Activated T-cell treated with anti-CD3 and anti-CD28 coated beads for 1 hour (primary cell): ENCODE measurements at places on chromosomes 4 and X.

DNA sequence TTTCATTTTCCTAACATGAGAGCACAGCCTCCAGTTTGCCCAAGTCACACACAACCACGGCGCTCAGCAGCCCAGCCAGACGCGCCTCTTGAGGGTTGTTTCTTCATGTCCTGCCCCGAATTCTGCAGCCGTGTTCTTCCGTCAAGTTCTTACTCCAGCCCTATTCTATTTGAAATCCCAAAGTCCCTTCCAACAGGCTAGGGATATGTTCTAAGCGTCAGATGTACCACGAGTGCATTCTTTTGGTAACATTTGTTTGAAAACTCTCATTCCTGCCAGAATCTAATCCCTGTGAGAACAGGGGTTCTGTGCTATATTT, 23.1 kb downstream of the ACSL1 start:
- no peak for DNase-seq

DNA sequence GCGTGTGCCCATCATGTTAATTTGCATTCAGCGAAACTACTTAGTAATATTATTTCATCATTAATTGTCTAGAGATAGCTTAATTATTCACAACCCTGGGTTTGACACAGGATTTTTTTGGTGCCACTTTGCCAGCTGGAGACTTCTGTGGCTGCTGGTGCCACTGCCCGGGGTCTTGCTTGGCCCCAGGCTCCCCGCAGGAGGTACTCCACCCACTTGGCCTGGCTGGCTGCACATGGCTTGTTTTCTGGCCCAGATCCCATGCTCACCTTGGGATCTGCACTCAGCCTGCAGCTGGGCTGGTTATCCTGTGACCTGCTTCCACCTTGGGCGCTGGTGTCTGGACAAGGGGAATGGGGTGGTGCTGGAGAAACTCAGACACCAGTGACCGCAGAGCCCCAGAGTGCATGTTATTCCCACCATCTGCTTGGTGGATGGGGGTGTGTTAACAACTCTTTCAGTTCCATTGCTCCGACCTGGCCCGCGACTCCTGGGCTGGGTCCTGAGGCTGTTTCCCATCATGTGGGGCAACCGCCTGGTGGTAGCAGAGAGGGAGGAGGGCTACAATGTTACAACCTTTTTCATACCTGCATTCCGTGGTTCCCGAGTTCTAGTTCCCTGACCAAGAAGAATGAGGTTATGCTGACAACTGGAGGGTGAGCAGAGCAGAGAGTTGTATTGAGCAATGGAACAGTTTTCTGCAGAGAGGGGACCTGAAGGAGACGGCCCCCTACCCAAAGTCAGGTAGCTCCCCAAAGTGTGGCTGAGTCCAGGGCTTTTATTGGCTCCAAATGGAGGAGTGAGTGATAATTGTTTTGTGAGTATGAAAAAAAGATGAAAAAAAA, 1950.0 kb upstream of the IGFBP7 start:
- no peak for DNase-seq

- DNase-seq, result no peak
Measured at GRCh38 chrX:30992381-30992904, 79.4 kb downstream of the FTHL17 start.

DNA sequence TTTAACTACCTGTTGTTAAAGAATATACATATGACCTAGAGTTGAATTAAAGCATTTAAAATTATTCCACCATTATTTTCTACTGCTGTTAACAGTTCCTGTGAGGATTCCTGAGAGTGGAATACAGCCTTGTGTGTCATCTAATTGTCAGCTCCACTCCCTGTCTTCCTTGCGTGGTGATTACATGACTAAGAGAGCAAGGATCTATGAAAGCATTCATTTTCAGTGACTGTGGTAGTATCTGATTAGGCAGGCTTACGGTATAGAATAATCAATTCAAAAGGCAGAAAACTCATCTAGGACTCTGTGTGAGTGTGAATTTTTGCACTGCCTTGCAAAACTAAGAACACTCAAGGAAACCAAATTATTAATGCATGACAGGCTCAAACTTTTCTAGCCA, 577.8 kb downstream of the SH3BGRL start:
- no peak for DNase-seq

DNA sequence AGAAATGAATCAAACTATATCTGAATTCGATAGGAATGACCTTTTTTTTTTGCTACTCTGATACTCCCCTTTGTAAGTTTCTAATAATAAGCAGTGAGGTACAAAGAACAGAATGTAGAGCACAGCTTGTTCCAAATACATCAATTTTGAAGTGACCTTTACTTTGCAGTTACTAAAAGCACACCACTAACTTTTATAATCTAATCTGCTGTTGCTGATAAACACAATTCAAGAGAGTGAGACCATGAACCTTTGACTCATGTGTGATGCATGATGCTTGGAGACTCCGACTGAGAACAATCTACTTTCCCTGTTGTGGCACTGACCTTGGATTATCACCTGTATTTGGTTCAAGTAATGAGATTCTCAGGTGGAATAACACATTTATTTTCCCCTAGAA, 91.6 kb upstream of the GNPDA2 start:
- no peak for DNase-seq

DNA sequence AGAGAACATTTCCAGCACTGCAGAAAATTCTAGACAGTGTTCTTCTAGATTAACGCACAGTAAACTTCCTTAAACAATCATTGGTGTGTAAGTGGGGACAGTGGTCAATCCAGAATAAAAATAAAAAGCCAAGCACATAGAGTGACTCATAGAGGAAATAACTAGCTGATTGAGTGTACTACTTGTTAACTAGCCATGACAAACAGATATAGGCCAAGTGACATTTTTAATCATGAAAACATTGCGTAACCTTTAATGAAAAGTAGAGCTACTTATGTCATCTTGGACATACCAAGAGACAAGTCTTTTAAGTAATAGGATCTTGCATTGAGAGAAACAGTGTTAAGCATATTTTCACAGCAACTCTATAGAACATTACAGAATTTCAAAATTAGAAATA, 233.9 kb upstream of the MAB21L2 start:
- DNase-seq, result no peak

- DNase-seq, result no peak
Measured at GRCh38 chrX:15158736-15159406, 111.0 kb downstream of the ASB9 start.
